ENCODE measurements at places on chromosomes 13 and 19. TPM values are rescaled to one million over a fixed set of nuclear protein-coding genes. Genes with fewer than 3 reads are reported as not detected.

The ZNF57 gene
- 3.4 TPM for total RNA-seq

The PLD3 gene
- 166 TPM for total RNA-seq

The NLRP11 gene
- not detected for total RNA-seq

The TMPRSS9 gene
- not detected for total RNA-seq

The SHISA7 gene
- not detected for total RNA-seq

The ATP8A2 gene
- total RNA-seq, result 0.49 TPM

The TNFRSF19 gene
- 0.29 TPM for total RNA-seq

The COL5A3 gene
- not detected for total RNA-seq

- H3K27me3 ChIP-seq, result no peaks in the 10 kb centered on the region
- H3K36me3 ChIP-seq, result peaks cover 19% of the 10 kb centered on the region
- no peak overlapping the region for H3K27ac ChIP-seq
- no peaks in the 10 kb centered on the region for H3K4me1 ChIP-seq
- DNase-seq, result no peak
These were observed 19.9 kb upstream of the RSPH6A start for GRCh38 chr19:45834970-45835369.

- DNase-seq, result no peak
- no peaks in the 10 kb centered on the region for H3K27me3 ChIP-seq
- no peak overlapping the region for H3K27ac ChIP-seq
- no peaks in the 10 kb centered on the region for H3K4me1 ChIP-seq
These were observed 72.6 kb downstream of the NBEA start for GRCh38 chr13:35014606-35015213.

- H3K36me3 ChIP-seq, result peaks cover 4% of the 10 kb centered on the region
- H3K4me1 ChIP-seq, result peaks cover 11% of the 10 kb centered on the region
- H3K27me3 ChIP-seq, result no peaks in the 10 kb centered on the region
- H3K4me3 ChIP-seq, result no peak overlapping the region
- no peak overlapping the region for H3K27ac ChIP-seq
- DNase-seq, result no peak
These were observed 130.0 kb downstream of the ATP11A start for GRCh38 chr13:112819816-112820215.

DNA sequence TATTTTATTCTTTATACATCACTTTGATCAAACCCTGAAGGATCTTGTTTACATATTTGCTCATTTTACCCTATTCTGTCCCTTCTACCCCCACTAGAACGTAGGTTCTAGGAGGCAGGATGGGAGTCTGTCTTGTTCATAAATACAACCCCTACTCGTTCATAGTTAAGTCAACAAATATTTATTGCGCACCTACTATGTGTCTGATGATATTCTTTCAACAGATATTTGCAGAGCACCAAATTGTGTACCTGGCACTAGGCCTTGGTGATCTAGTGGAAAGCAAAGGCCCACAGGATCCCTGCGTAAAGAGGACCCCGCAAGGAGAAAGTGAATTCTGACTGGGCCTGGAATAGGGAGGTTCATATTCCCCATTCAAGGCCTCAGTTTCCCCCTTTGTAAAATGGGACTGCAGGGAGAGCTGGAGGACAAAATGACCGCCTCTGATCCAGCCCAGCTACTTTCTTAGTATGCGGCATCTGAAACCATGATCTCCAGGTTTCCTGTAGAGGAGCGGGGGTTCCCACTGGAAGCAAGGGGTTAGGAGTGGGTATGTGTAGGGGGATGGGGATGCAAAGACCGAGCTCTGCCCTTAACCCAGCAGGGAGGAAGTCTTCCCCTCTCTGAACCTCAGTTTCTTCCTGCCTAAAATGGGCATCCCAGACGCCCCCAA lies 534 bp upstream of the GEMIN7 start:
- no peaks in the 10 kb centered on the region for H3K27me3 ChIP-seq
- H3K4me3 ChIP-seq, result peak overlapping the region; percentile 57
- H3K4me1 ChIP-seq, result peaks cover 16% of the 10 kb centered on the region
- no peak for DNase-seq
- no peak overlapping the region for H3K27ac ChIP-seq

DNA sequence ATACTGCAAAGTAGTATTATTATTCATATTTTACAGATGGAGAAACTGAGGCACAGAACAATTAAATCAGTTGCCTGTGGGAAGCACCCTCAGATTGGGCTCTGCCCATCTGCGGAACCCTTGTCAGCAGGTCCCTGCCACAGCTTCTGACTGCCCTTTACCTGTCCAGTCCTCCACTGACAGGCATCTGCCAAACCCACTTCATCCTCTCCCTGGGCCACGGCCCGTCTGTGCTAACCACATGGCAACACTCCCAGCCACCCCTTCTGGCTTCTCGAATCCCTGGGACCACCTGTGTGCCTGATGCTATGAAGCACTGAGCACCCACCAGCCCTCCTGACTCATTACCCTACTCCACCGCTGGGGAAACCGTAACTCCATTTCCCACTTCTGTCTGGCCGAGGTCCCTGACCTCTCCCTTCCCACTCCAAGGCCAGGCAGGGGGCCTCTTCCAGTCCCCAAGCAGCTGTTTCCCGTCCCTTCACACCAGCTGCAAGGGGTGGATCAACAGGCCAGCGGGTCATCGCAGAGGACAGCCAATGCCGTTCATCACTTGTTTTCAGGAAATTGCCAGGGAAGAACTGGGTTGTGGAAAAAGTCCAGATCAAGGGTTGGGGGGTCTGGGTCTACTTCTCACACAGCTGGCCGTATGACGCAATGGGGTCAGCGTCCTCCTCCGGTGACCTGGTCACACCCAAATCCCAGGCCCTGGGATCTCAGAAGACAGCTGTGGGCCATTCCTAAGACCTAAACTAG lies 2.5 kb downstream of the KANK3 start:
- H3K27me3 ChIP-seq, result no peaks in the 10 kb centered on the region
- DNase-seq, result peak; percentile 94
- peaks cover 2% of the 10 kb centered on the region for H3K36me3 ChIP-seq
- H3K27ac ChIP-seq, result peak overlapping the region; percentile 73

DNA sequence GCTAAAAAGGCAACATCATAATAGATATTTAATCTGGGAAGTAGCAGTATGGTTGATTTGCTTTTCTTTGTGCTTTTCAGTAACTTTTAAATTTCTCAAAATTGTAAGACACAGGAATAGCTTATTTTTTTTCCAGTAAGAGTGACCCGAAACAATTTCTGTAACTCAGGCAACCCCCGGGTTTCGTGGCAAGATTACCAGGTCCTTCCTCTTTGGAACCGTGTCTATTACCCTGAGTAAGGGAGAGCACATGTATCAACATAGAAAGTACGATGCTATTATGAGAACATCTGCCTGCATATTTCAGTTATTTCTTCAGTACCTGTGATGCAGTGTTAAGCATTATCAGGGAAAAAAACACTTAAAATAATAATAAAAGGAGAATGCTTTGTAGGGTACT lies 64.1 kb downstream of the DOCK9 start:
- H3K4me1 ChIP-seq, result peaks cover 62% of the 10 kb centered on the region
- peak; percentile 46 for DNase-seq
- peaks cover 14% of the 10 kb centered on the region for H3K36me3 ChIP-seq
- no peaks in the 10 kb centered on the region for H3K27me3 ChIP-seq
- H3K27ac ChIP-seq, result peak overlapping the region; percentile 23
- H3K4me3 ChIP-seq, result no peak overlapping the region

DNA sequence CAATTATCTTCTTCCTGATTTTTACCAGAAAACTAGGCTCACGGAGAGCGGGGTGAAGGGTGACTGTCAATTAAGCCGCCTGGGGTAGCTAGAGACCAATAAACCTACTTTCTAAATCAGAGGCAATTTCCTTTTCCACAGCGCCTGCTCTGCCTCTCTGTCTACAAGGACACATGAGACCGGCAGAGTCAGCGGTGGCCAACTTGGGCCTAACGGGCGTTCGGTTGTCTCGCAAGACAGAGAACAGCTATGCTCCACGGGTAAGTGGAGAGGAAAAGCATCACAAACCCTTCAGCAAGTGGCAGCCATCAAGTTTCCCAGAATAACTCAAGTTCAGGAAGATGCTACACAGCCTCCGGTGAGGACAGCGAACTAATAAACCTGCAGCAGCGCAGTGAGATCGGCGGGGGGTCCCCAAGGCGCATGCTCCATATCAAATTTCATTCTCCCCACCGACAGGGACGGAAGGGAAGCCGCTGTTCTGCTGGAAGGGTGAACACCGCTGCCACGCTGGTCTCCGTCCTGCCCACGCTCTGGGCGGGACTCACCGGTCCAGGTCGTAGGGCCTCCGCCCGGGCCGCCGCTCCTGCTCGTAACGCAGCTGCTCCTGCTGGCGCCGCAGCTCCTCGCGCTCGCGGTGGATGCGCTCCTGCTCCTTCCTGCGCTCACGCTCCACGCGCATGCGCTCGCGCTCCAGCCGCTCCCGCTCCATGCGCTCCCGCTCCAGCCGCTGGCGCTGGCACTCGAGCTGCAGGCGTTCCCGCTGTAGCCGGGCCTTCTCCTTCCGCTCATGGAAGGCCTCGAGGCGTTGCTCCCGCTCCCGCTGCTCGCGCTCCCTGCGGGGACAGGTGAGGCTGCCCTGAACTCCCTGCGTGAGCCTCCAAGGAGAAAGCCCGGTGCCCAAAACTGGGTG lies 25.8 kb upstream of the TINCR start:
- no peak for DNase-seq
- no peak overlapping the region for H3K27ac ChIP-seq
- H3K27me3 ChIP-seq, result no peaks in the 10 kb centered on the region
- no peaks in the 10 kb centered on the region for H3K4me1 ChIP-seq
- H3K4me3 ChIP-seq, result no peak overlapping the region
- H3K36me3 ChIP-seq, result peaks cover 72% of the 10 kb centered on the region

GRCh38 chr13:113078902-113079780 lies 26.4 kb upstream of the F7 start:
- H3K4me3 ChIP-seq, result no peak overlapping the region
- H3K27ac ChIP-seq, result no peak overlapping the region
- no peaks in the 10 kb centered on the region for H3K36me3 ChIP-seq
- DNase-seq, result no peak
- H3K4me1 ChIP-seq, result no peaks in the 10 kb centered on the region

DNA sequence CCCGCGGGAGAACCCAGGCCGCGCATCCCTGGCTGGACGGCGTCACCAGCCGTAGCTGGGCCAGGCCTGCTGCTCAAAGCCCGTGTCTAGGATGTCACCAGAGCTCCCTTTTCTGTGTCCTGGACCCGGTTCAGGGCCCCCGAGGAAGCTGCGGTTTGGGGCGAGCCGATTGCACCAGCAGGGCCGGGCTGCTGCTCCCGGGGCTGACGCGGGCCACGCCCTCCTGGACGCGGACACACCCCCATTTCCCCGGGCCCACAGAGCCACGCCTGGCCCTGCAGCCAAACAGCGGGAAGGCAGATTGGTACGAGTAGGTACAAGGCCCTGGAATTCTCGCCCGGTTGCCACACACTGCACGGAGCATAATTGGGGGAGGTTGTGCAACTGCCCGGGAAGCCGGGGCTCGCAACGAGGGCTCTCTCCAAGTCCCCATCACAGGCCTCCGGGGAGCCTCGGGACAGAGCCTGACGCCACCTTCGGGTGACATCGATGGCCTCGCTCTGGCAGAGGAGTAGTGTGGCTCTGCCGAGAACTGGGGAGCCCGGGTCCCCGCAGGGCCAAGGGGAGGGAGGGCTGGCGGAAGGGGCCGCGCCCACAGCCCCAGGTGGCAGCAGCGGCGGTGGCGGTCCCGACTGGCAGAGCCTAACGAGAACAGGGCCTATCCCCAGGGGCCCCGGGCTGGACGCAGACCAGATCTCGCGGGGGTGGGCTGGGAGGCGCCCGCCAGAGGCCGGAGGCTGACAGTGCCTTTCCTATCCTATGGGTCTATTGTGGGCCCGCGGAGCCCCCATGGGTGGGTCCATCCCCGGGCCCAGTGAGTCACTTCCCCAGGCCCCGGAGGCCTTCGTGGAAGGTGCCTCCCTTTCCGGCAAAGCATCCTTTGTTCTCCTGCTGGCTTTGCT lies 23.5 kb downstream of the KCTD15 start:
- no peaks in the 10 kb centered on the region for H3K27me3 ChIP-seq
- H3K36me3 ChIP-seq, result no peaks in the 10 kb centered on the region
- H3K27ac ChIP-seq, result peak overlapping the region; percentile 69
- H3K4me3 ChIP-seq, result peak overlapping the region; percentile 9

DNA sequence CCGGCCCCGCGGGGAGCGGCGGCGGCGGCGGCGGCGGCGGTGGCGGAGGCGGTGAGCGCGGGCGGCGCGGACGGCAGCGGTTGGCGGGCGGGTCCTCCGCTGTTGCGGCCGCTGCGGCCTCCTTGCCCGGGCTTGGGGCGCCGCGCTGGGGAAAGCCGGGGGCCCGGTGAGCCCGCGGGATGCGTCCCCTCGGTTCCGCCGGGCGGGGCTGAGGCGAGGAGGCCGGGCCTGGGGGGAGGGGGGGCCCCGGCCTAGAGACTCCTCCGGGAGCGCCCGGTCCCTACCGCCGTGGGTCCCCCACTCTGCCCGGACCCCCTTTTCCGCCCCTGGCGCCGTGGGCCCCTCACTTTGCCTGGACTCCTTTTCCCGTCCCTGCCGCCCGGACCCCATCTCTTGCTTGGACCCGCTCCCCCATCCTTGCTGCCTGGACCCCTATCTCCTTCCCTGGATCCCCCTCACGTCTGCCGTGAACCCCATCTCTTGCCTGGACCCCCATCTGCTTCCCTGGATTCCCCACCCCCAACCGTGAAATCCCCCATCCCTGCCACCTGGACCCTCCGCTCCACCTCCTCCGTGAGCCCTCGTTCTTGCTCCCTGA lies 28.6 kb upstream of the NDUFS7 start:
- H3K36me3 ChIP-seq, result peaks cover 11% of the 10 kb centered on the region
- no peaks in the 10 kb centered on the region for H3K27me3 ChIP-seq
- no peak for DNase-seq
- H3K4me3 ChIP-seq, result peak overlapping the region; percentile 95
- H3K27ac ChIP-seq, result no peak overlapping the region

GRCh38 chr13:110126391-110126961 lies 180.5 kb downstream of the COL4A1 start:
- peak overlapping the region; percentile 9 for H3K4me3 ChIP-seq
- H3K4me1 ChIP-seq, result peaks cover 50% of the 10 kb centered on the region
- no peaks in the 10 kb centered on the region for H3K36me3 ChIP-seq
- peak; percentile 98 for DNase-seq
- H3K27me3 ChIP-seq, result no peaks in the 10 kb centered on the region
- H3K27ac ChIP-seq, result peak overlapping the region; percentile 92

DNA sequence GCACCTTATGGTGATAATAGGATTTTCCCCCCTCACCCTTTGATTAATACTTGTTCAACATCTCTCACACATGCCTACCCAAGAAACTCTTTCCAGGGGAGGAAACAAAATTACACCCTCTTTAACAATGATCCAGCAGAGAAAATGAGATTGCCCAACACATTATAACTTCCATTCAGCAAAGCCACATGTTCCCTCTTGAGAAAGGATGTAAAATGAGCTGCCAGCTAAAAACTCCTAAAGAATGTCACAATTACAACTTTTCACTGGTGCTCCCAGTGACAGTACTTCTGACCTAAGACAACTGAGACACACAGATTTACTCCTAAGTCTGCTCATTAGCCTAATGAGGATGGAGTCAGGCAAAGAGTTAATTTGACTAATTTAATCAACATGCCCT lies 621.4 kb downstream of the DIAPH3 start:
- no peak overlapping the region for H3K4me3 ChIP-seq
- no peaks in the 10 kb centered on the region for H3K36me3 ChIP-seq
- no peaks in the 10 kb centered on the region for H3K4me1 ChIP-seq
- H3K27me3 ChIP-seq, result no peaks in the 10 kb centered on the region

- H3K36me3 ChIP-seq, result no peaks in the 10 kb centered on the region
- H3K27ac ChIP-seq, result no peak overlapping the region
- no peak overlapping the region for H3K4me3 ChIP-seq
- DNase-seq, result no peak
- H3K4me1 ChIP-seq, result no peaks in the 10 kb centered on the region
These were observed 60.3 kb downstream of the CCDC70 start for GRCh38 chr13:51921790-51922740.

Measured in endothelial cell of umbilical vein (primary cell).